ENCODE measurements at places on chromosomes 12 and 14.
A peak's percentile ranks its signal among the peaks of the same experiment; 100 is the strongest.

- no peak for DNase-seq
Measured at GRCh38 chr12:84929501-84929900, 16.9 kb upstream of the SLC6A15 start.

DNA sequence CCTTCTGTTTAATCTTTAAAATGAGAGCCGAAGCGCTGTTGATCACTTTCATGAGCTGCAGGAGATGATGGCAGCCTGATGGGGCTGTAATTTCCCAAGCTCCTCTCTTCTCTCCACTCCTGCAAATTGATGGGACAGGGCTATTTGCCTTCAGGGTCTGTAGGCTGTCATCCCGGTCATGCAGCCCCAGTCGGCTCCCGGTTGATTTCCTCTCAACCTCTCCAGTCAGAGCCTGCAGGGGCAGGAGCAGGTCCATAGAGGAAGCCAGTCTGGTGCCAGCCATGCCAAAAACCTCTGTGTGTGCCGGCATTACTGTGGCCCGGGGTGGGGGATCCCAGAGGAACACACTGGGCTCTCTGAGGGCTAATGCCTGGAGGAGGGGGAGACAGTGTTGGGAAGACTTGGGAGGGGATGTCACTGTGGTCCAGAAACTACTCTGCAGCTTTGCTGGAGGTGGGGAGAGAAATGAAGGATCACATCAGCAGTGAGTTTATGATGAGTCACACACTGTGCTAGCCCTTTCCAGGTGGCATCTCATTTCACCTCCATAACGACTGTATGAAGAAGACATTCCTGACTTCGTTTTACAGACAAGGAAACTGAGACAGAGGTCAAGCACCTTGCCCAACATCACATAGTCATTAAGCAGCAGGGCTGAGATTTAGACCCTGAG is 46.5 kb upstream of the PRIMA1 start:
- no peak for DNase-seq

DNA sequence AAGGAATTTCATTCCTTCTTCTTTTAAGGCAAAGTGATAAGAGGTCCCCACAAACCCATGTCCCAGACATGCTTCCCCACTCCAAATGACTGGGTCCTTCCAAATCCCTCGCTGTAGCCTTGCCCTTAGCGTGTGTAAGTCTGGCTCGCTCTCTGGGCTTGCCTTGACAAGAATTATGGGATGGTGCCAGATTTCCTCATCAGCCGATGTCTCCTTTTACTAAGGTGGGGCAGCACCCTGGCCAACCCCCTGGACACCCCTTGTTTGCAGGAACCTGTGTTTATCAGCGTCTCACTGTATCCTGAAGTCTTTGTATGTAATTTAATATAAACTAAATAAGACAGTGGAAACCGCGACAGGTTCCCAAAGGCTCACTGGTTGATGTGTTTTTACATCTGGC is 493.3 kb downstream of the EGLN3 start:
- DNase-seq, result no peak

DNA sequence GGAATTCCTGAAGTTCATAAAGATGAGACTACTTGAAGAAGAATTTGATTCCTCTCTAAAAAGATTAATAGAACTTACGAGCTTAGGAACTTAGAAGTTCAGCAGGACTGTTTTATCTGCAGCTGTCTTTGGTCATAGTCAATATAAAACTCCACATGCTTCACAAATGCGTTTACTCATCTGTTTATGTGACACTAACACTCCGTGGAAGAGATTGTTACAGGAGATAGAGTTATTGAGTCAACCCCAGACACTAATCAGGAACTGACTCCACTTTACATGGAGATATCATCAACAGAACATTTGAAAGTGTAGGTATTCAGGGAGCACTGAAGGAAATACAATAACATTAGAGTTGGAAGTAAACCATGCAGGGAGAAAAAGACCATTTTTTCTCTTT is 92.8 kb downstream of the LRFN5 start:
- DNase-seq, result no peak

- peak; percentile 84 for DNase-seq
Measured at GRCh38 chr14:89681086-89682018, 264.3 kb upstream of the FOXN3 start.
